ENCODE measurements at places on chromosomes 11 and 22.
A peak's percentile ranks its signal among the peaks of the same experiment; 100 is the strongest.

DNA sequence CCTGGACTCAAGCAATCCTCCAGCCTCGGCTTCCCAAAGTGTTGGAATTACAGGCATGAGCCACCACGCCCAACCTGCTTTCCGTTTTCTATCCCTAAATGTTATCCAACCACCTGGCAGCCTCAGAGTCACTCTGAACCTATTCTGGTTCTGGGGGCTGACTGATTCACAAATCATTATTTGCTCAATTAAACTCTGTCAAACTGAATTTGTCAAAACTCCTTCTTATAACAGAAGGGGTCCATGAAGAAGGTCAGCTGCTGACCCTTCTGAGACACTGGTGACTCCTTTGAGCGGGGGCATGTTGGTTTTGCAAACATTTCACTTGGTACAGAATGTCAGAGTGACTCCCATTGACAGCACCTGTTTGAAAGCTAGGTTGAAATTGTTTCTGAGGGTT lies 1.8 kb upstream of the VPS37C start:
- no peak for DNase-seq

GRCh38 chr11:18540207-18541009 lies 13.7 kb upstream of the TSG101 start:
- peak; percentile 27 for DNase-seq

DNA sequence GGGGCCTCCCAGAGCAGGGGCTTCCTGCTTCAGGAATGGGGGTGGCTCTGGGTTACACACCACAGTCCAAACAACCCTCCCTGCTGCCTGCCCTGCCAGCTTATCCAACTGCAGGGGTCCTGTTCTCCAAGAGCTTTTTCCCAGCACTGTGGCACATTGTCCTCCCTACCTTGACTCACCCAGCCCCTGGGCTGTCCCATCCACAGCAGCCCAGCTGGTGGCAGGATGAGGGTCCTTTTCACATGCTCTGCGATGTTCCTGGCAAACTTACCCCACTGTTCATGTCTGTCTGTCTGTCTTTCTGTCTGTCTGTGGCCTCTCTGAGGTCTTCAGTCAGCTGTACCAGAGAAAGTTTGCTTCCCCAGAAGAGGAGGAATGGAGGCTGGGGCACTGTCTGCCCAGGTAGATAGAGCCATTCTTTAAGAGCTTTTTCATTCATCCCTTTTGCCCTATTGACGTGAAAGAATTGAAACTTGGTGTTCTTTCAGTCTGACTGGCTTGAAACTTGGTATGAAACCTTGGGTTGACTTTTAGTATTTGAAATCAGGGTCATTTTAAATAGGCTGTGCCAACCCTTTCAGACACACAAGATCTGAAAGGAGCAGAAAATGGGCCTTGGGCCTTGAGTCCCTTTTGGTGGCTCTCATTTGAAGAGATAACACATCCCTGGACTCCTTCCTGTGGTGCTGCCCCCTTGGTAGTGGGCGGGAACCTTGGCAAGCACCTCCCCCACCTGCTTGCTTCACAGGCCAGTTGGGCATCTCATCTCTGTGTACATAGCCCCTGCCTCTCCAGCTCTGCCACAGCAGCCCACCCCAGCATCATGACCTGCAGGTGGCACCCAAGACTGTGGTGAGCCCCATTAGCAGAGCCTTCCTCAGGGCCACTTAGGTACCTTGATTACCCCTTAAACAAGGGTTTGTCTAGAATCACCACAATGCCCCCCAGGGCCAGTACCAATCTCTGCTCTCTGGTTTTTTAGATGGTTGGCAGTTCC lies 74.6 kb upstream of the SUSD2 start:
- peak; percentile 24 for DNase-seq

DNA sequence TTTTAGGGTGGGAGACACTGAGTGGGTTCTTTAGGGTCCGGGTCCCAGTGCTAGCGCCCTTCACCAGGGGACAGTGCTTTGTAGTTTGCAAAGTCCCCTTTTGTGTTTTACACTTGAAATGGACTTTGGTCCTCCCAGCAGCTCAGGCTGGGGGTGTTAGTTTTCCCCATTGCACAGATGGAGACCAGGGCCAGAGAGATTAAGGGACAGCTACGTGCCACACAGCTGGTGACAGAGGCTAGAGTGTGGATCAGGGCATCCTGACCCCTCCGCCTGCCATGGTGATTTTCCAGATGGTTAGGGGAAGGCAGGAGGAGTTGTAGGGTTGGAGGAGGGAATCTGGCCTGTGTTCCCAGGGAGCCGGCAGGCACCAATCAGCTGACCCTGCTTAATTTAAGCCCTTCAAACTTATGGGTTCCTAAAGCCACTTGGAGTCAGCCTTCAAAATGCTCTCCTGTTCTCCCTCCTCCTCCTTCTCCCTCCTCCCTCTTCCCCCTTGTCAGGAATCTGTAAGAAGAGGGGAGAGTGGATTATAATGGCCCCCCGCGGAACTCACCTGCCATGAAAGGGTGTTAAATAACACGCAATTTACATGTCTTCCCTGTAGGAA lies 22.5 kb upstream of the MPPED1 start:
- DNase-seq, result no peak

GRCh38 chr22:39434721-39435120 lies 22.1 kb upstream of the MGAT3 start:
- DNase-seq, result no peak

GRCh38 chr22:43168471-43169309 lies 17.3 kb downstream of the TSPO start:
- DNase-seq, result no peak

GRCh38 chr11:70771099-70771885 lies 373.0 kb downstream of the CTTN start:
- DNase-seq, result no peak

- DNase-seq, result no peak
Observed at GRCh38 chr11:126607776-126608541, 252.5 kb downstream of the ST3GAL4 start.

- no peak for DNase-seq
Observed at GRCh38 chr22:29147331-29147899, 58.3 kb upstream of the EMID1 start.

DNA sequence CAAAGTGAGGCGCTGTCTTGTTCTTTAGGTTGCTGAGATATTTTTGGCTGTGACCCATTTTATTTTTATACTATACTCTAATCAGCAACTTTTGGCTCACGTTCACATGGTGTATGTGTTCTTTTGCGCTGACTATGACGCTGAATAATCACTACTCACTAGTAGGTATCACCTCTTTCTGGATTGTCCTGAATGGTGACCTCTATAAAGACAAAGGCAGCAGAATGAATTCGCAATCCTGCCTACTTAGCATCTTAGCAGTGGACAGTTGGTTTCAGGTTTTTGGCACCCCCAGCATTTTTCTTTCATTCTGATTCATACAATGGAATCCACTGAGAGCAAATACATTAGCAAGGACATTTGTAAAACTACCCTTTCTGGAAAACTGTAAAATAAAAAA lies 351.3 kb downstream of the JRKL start:
- DNase-seq, result no peak

DNA sequence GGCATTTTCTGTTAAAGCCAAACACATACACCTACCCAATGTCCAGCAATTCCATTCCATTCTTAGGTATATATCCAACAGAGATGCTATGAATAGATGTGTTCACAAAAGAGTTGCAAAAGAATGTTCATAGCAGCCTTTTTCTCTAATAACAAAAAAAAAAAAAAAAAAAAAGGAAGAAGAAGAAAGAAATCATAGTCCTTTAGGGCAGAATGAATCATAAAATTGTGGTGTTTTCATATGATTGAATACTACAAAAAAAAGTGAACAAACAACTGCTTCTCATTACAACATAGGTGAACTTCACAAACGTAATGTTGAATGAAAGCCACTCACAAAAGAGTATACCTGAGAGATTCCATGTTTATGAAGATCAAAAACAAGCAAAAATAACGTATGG lies 66.8 kb upstream of the GRK3 start:
- DNase-seq, result peak; percentile 63

GRCh38 chr11:77170107-77170506 lies 42.1 kb downstream of the MYO7A start:
- no peak for DNase-seq

DNA sequence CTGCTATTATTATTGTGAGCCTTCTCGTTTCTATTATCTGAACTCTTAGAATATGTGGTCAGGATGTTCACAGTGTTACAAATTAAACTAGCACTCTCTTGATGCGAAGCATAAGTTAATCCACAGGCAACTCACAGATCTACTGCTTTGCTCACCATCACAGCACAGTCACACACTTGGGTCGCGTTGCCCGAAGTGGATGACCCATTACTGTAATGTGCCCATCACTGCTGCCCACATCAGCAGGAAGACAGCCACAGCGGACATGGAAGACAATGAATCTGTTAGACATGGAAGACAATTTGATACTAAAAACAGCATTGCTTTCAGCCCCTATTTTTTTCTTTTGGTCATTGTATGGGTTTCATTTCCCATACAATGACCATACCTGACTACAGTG lies 216.4 kb upstream of the B3GAT1 start:
- no peak for DNase-seq

GRCh38 chr11:15956302-15956701 lies 400.0 kb downstream of the SOX6 start:
- no peak for DNase-seq

- DNase-seq, result no peak
Observed at GRCh38 chr11:85809863-85810262, 1.1 kb downstream of the SYTL2 start.
